ENCODE measurements at places on chromosomes 11 and 22.

DNA sequence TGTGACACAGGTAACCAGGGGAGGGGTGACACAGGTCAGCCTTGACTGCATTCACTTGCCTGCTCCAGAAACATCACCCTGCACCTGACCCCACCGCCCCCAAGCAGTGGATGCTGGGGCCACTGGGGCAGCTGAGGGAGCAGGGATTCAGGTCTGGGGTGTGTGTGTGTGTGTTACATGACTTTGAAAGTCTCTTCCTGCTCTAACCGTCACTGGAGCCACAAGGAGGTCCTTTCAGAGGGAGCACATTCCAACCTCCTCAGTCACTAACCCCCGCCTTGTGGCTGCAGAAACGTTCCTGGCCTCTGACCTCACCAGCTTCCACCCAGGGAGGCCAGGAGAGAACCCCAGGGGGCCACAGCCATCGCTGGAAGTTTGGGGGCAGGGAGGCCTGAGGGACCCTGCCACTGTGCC, 2.9 kb upstream of the FOSL1 start:
- peak; percentile 78 for DNase-seq

GRCh38 chr11:122167100-122167499, 51.1 kb upstream of the BLID start:
- DNase-seq = no peak

DNA sequence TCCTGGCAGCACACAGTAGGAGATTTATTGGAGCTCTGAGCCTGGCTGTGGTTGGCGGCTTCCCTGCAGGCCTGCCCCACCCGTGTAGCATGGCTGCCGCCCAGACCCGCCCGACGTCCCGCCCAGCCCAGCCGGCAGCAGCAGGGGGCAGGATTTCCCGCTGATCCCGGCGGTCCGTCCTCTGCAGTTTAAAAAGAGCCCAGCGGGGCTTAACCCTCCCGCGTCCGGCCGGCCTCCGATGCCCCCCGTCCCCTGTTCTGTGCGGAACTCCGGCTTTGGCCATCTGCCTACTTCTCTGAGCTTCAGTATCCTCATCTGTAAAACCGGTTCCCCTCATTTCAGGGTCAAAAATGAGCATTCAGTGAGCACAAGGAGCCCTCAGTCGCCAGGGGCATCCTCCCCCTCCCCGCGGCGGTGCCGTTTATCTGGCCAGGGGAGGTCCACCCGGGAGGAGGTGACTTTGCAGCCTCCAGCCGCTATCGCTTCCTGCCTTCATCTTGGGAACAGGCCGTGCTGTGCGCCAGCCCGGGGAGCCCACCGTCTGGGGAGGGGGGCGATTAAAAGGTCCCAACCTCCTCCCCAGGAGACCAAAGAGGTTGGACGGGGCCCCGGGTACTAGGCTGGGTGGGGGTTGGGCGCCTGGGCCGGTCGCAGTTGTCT, at the start of gene GAS2L1:
GAS2L1 (plus strand) TSS at position 476 of the 660 bp plus-strand sequence. CDS start 1,456 bp downstream, outside the sequence.
- peak; percentile 84 for DNase-seq

DNA sequence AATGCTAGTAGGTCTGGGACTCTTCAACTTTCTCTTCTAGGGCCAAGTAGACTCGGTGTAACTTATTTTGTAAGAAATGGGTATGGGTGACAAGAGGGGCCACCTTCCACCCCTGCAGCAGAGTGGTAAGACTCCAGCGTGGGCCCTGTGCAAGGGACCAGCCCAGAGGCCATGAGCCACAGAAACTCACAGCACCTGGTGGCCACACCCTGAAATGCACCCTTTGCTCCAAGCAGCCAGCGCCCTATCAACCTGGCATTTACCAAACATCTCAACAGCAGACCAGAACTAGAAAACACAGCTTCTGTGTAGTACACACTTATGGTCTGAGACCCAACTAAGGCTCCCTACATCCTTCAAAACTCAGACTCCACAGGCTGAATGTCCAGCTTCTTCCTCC, 5.7 kb downstream of the CDCA5 start:
- peak; percentile 74 for DNase-seq

DNA sequence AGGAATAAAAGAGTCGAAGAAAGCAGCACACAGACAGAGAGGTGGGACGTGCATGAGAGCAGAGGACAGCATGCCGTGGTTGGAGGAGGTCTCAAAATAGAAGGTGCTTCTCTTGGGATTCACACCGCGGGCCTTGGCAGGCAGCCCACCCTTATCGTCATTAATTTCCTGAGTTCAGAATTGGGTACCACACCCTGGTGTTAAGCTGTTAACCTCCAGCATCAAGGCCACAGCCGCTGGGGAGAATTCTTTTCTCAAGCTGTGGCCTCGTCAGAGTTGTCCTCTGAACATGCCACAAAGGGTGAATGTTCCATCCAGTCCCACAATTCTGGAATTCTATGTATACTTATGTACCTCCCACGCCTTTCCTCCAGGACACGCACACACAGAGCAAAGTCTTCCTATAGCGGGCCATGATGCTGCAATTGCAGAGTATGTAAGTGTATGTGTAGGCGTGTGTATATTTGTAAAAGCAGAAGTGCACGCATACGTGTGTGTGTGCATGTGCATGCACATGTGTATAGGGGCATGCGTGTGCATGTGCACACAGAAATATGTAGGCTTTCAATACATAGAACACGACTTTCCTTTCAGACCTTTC, 39.0 kb downstream of the ADAMTS8 start:
- no peak for DNase-seq

DNA sequence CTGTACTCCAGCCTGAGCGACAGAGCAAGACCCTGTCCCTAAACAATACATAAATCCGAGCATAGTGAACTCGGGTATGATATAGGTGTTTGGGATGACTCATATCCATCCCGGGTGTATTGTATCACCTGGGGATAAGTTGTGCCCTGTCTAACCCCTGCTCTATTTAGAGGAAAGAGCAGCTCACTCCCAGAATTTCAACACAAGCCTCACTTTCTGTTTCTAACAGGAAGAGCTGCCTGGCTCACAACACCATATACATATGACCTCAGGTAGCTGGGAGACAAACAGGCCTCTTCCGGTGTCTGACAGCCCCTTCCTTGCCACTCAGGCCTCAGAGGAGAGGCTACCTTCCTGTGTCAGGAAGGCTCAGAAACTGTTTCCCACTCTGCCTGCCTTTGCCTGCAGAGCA, 9.9 kb upstream of the MICALL1 start:
- peak; percentile 51 for DNase-seq

GRCh38 chr11:45752106-45752505, 52.8 kb upstream of the SLC35C1 start:
- no peak for DNase-seq

GRCh38 chr11:22991196-22991595, 130.9 kb upstream of the CCDC179 start:
- DNase-seq = no peak

GRCh38 chr11:56172256-56172830, 4.1 kb upstream of the OR5J2 start:
- DNase-seq = no peak

GRCh38 chr11:62400760-62401159, 18.1 kb upstream of the SCGB1A1 start:
- no peak for DNase-seq

DNA sequence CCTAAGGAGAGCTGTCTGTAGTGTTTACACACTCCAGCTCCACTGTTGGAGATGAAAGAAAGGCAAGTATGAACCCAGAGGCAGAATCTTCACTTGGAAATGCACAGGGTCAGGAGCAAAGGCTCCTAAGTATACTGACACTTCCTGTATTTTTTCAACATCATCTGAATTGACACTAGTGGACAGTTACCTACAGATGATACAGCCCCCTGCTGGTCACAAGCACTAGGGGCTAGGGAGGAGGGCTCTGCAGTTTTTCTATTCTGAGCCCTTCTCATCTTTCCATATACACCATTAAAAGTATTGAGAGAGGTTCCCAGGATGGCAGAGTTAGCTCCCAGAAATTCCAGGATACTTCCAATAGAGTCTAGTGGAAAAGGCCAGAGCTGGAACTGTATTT, 290.3 kb upstream of the API5 start:
- peak; percentile 48 for DNase-seq

- peak; percentile 21 for DNase-seq
These were observed 218.0 kb downstream of the ST3GAL4 start for GRCh38 chr11:126573325-126573978.

- DNase-seq = no peak
These were observed 17.6 kb downstream of the FADS3 start for GRCh38 chr11:61873588-61874376.

- DNase-seq = no peak
These were observed 66.0 kb downstream of the KCNQ1 start for GRCh38 chr11:2510626-2511402.

DNA sequence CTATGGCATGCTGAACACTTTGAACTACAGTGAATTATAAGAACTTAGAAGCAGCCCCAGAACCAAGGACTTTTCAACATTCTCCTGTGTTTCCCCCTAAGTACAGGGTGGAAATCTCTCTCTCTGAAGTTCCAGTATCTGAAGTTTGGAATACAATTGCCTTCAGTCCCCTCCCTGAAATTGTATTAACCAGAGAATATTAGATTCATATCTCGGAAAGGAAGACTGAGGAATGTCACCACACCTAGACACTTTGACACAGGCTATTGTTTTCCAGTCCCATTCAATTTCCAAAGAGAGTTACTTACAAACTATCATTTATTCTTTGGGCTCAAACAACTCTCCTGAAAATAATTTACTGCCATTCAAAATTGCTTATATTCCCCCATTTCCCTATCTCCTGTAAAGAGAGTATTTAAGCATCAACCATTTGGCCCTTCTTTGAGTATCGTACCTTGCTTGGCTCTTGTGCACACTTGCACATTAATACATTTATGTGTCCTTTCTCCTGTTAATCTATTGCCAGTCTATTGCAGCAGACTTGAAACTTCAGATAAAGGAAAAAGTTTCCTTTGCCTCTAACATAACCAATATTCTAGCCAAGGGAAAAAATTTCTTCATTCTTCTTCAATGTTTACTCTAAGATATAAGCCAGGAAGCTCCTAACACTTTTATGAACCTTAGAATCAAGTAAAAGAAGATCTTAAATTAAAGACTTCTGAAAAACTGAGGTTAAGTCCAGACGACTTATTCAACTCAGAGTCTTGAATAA, 402.4 kb upstream of the DDI1 start:
- no peak for DNase-seq

DNA sequence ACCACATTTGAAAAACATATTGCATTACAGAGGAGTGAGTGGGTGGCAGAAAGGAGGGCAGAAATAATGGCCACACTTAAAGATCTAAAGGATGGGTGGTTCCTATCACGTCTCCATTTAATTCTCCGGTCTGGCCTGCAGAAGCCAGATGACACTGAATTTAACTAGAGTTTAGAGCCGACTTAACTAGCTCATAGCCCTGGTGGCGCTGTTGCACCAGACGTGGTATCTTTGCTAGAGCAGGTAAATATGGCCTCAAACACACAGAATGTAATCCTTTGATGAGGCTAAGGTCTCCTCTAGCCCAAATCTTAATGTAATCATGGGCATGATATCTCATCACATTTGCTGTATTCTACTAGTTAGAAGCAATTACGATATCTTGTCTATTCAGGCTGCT, 51.5 kb upstream of the GAL start:
- peak; percentile 82 for DNase-seq

DNA sequence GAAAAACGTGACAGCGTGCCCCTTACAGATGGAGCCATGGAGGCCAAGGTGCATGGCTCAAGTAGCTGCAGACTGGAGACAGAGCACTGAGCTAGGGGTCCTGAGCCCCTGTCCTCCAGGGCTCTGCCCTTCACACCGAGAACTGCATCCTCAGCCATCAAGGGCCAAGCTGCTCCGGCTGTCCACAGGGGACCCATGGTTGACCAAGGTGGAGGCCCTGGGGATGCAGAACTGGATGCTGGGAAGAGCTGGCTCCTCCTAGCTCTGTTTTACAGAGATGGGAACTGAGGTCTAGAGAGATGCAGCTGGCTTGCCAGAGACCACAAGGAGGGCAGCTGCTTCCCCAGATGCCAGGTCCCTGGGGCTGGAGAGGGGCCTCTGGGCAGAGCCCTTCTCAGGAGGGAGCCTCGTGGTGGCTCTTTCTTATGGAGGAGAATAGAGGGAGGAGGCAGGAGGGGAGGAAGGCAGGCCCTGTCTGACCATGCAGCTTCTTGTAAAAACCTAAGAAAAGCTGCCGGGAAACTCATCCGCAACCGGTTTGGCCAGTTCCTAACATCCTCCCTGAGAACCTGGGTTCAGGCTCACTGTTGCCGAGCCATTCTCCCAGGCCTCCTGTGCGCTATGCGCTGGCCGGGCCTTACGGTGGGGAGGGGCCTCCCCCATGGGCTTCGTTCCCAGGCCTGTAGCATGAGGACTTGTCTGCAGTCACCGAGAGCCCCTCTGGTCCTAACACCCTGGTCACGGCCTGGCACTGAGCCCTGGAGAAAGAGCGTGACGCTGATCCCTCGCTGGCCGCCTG, 80.6 kb downstream of the WNT7B start:
- DNase-seq = no peak

GRCh38 chr11:12074529-12075195, 35.7 kb upstream of the MICAL2 start:
- DNase-seq = no peak

- no peak for DNase-seq
These were observed 73.4 kb downstream of the LINC01488 start for GRCh38 chr11:69554849-69555248.

- DNase-seq = no peak
These were observed 24.3 kb downstream of the SLC25A18 start for GRCh38 chr22:17587629-17588028.

DNA sequence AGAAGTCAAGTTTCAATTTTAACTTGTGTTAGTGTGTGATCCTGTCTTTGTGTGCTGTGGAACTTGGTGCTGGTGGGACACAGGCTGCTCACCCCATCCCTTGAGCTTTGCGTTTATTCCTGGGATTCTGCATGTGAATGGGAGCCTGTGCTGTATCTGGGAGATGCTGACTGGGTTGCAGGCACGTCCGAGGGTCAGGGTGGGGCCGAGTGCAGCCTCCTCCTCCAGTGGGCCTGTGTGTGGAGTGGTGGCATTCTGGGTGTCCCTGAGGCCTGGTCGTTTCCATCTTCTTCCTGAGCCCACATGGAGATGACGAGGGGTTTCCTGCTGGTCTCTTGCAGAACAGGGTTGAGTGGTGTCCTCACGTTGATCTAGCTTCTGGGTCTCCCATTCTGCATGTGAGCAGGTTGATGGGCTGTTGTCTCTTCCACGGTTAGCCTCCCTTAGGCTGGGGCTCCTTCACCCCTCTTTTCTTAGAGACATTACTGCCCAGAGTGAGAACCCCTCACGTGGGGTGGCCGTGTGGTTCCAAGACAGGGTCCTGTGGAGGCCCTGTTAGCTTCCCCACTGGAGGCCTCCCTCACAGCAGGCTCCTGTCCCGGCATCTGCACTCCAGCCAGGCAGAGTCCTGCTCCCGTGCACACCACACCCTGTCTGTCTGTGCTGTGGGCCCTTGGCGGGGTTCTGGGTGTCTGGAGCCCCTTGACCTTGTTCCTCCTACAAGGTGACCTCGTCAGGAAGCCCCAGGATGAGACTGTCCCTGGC, 4.9 kb downstream of the PTDSS2 start:
- DNase-seq = no peak

DNA sequence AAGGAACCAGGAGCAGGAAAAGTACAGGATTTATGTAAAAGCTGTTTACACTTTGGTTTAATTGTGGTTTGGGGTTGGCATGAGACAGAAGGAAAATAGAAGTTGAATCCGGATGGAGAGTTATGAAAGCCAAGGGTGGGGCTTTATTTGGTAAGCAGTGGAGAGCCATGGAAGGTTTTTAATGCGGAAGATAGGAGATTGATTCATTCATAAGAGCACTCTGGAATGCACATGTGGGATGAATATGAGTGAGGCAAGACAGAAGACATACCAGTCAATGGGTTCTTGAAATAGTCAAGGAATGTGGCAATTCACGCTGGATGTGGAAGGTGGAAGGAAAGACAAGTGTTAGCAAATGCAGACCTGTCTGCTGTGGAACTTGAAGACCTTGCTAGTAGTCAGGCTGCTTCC, 9.3 kb upstream of the GLB1L3 start:
- DNase-seq = no peak
